ENCODE measurements at places on chromosomes 6 and 20. TPM values are rescaled to one million over a fixed set of nuclear protein-coding genes. Genes with fewer than 3 reads are reported as not detected.

Gene KCNK16
- not detected for total RNA-seq

Gene TMEM170B
- total RNA-seq = 1.9 TPM

Gene CST1
- 48.1 TPM for total RNA-seq

Gene RSPH4A
- 0.19 TPM for total RNA-seq

Gene NKAIN2
- not detected for total RNA-seq

Gene ZHX3
- 22.5 TPM for total RNA-seq

Gene MYCT1
- 3.7 TPM for total RNA-seq

Gene RAET1E
- 1.8 TPM for total RNA-seq

Gene DYNLRB1
- total RNA-seq = 66.5 TPM

Gene ZKSCAN3
- total RNA-seq = 4.7 TPM
